ENCODE measurements at places on chromosomes 11 and 22.

DNA sequence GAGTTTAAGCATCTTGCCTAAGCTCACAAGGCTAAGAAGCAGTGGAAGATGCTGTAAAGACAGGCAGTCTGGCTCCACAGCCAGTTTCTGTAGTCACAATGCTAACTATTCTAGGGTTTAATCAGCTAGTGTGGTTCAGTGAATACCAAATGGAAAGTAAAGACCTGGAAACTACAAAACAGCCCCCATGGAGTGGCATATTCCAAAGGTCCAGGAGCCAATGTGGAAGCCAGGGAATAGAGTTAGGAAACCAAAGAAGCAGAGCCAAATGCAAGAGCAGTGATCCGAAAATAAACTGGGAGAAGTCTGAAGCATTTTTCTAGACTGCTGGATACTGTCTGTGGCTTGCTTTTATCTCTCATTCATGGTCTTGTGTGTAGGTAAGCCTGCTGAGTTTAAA is 731.2 kb upstream of the ANO5 start:
- DNase-seq, result no peak

DNA sequence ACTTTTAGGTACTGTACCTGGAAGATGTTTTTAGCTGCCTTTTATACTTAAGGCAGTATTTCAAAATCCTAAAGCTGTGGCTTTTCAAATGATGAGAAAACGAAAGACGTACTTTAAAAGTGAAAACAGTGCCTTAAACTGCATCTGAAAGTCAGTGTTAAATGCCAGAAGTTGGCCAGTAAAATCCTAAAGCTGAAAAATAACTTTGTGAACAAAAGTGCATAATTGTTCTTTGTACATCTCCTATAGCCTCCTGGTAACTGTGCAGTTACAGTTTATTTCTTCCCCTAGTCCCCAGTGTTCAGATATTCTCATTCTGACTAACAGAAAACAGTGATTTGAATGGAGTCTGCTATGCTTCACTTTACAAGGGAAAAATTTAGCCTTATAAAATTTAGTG is 6.8 kb downstream of the EED start:
- DNase-seq, result no peak

DNA sequence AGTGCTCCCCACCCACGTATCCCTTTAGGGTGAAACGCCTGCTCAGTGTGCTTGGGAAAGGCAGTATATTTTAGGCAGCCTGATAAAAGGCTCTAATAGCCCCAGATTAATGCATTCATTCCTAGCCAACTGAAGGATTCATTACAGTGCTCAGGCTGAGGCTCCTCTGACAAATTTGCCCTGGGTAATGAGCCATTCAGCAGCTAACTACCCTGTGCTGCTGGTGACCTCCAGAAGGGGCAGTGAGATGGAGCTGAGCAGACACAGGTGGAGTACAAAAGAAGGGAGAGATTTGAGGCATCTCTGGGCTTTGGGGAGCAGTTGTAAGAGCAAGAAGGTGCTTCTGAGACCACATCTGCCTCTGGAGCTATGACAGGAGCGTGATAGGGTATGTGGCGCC is 817.0 kb downstream of the NTM start:
- DNase-seq, result no peak

GRCh38 chr22:38957046-38957770 is at the start of gene APOBEC3A:
Gene APOBEC3A (plus strand): TSS chr22:38957609. CDS start chr22:38957692, 83 bp downstream.
- no peak for DNase-seq

GRCh38 chr11:63516109-63516508 is 10.2 kb downstream of the LGALS12 start:
- no peak for DNase-seq

DNA sequence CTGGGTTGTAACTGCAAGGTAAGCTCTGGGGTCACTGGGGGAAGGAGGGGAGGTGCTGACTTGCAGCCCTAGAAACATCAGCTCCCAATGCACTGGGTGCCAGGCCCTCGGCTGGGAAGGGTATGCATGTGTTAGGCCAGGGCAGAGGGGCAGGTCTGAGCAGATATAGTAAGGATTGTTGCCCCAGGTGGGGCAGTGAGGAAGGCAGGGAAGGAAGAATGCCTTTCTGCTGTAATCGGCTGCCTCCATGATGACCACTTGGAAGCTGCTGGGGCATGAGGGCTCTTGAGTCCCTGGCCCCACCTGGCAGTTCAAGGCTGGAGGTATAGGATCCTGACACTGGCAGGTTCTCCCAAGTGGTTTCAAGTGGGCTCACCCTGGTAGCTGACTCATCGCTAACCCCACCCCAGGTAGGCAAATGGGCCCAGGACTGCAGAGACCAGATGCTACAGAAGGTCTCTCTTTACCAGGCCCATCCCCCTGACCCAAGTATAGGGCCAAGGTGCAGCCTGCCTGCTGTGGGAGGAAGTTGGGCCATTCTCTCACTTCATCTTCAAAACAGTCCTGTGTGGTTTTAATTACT is 56.7 kb downstream of the TIMP3 start:
- DNase-seq, result no peak

GRCh38 chr11:108921211-108921610 is 256.3 kb downstream of the DDX10 start:
- no peak for DNase-seq

GRCh38 chr11:68028802-68029545 is 1.5 kb upstream of the NDUFS8 start:
- DNase-seq, result no peak

DNA sequence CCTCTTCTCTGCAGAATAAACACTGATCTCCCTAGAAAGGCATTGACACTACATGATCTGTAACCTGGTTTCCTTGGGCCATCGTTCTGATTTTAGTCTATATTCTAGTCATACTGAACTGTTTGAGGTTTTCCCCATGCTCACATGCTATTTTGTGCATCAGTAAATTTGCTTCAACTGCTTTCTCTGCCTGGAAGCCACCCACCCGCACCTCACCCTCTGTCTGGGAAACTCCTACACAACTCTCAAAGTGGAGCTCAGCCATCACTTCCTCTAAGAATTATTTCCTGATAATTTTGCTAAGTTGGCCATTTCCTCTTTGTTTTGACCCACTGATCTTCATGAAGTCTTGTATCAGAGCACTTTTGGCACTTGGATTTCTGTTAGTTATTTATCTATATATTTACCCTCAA is 36.1 kb downstream of the MMP20 start:
- no peak for DNase-seq

- no peak for DNase-seq
These were observed 9.2 kb upstream of the APOL5 start for GRCh38 chr22:35708453-35708852.

DNA sequence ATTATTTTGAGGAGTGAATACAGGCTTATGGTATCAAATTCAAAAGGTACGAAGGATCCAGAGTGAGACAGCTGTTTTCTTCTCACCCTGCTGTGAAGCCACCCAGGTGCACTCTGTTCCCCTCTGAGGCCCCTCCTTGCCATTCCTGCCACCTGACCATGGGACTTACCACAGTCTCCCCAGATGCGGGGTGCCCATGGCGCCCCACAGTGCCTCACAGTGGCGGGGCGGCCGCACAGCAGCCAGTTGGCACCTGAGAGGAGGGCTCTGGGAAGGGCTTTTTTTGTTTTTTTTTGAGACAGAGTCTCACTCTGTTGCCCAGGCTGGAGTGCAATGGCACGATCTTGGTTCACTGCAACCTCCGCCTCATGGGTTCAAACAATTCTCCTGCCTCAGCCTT is 151.7 kb downstream of the CEP164 start:
- no peak for DNase-seq

DNA sequence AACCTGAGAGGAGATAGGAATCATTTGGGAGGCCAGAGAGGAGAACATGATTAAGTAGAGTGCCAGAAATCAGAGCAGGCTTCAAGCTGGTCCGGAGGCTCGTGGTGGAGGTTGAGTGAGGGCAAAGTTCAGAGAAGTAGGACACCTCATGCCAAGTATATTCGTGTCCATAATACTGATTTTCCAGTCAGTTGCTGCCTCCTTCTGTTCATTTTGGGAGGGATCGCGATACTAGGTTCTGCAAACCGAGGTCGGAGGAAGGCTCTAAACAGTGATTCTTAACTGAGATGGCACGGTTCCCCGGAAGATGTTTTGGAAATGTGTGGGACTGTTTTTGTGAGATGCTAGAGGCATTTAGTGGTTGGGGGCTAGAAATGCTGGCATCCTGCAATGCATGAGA is 13.6 kb upstream of the CD3E start:
- no peak for DNase-seq

- no peak for DNase-seq
These were observed 132.5 kb downstream of the HIPK3 start for GRCh38 chr11:33389635-33390034.

- no peak for DNase-seq
These were observed 42.8 kb downstream of the SLCO2B1 start for GRCh38 chr11:75193711-75194110.

GRCh38 chr11:113603277-113604059 is 102.6 kb downstream of the TMPRSS5 start:
- DNase-seq, result no peak

DNA sequence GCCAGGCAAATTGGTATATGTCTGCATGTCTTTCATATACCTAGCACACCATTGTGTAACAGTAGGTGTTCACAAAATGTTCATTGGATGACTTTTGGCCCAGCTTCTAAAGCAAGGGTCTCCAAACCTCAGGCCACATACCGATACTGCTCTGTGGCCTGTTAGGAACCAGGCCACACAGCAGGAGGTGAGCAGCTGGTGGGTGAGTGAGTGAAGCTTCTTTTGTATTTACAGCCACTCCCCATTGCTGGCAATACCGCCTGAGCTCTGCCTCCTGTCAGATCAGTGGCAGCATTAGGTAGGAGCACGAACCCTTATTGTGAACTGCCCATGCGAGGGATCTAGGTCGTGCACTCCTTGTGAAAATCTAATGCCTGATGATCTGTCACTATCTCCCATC is 836.6 kb downstream of the NTM start:
- no peak for DNase-seq

DNA sequence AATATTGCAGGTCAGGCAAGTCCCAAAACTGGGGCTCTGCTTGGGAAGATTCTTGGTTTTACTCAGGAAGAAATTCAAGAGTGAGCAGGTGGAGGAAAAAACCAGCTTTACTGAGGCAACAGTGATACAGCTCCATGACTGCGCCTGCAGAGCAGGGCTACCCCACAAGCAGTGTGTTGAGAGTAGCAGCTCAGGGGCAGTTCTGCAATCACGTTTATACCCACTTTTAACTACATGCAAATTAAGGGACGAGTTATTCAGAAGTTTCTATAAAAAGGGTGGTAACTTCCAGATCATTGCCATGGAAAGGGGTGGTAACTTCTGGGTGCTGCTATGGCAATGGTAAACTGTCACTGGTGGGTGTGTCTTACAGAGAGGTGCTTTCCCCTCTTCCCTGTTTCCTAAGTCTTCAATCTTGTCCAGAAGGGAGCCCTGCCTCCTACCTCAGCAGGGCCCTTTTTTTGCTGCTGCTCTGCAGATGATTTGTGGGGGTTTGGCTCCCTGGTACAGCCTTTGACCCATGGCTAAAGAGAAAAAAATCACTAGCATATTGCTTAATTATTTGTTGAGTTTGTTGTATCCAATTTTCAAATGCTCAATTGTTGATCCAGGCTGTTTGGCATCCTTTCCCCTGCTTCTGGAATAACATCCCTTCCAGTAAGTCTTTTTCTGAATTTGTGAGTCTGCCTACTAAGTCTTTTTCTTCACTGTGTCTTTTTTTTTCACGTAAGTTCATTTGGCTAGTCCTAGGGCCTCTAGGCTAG is 30.0 kb upstream of the ME3 start:
- DNase-seq, result no peak

- DNase-seq, result no peak
These were observed 453 bp downstream of the GAS2 start for GRCh38 chr11:22666688-22667439.

- no peak for DNase-seq
These were observed 751.2 kb downstream of the JRKL start for GRCh38 chr11:97140885-97141494.

DNA sequence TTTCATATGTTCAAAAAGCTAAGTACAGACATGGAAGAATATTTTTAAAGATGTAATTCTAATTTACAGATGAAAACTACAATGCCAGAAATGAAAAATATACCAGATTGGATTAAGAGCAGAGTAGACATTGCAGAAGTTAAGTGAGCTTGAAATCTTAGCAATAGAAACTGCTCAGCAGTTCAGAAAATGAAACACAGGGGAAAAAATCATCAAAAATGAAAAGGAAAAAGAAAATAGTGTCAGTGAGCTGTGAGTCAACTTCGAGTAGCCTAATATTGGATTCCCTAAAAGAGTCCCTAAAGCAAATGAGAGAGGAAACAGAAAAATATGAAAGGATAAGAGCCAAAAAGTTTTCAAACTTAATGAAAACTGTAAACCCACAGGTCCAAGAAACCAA is 25.8 kb upstream of the IL10RA start:
- DNase-seq, result no peak

DNA sequence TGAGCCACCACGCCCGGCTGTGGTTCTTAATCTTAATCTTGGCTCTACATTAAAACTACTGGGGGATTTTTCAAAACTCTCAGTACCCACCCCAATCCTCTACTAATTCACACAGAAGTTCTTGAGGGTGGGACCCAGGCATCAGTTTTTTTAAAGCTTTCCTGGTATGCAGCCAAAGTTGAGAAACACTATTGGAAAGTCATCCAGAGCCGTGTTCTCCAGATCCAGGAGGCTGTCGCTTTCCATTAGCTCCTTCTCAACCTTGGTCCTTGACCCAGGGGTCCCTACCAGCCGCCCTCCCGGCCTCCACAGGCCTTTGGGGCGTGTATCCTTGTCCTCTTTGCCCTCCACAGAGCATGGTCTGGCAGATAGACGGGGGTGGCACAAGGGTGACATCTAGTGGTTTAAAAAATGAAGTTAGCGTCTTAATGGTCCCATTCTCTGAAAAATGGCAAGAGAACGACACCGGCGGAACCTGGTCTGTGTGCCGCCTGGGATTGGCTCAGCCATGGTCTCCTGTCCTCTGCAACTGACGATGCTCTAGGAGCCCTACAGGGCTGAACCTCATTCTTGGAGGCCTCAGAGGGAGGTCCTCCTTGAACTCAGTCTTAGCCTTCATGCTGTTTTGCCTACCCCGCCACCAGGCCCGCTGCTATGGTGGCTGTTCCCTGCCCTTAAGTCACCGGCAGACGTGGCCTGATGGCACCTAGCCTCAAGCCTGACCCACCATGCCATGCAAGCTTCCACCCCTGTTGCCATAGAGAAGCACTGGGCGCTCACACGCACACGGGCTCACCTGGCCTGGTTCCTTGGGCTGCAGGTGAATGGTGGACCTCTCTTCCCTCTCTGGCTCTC is 152.0 kb upstream of the SYN3 start:
- no peak for DNase-seq

GRCh38 chr11:14317659-14318325 is 41.2 kb downstream of the RRAS2 start:
- DNase-seq, result no peak

DNA sequence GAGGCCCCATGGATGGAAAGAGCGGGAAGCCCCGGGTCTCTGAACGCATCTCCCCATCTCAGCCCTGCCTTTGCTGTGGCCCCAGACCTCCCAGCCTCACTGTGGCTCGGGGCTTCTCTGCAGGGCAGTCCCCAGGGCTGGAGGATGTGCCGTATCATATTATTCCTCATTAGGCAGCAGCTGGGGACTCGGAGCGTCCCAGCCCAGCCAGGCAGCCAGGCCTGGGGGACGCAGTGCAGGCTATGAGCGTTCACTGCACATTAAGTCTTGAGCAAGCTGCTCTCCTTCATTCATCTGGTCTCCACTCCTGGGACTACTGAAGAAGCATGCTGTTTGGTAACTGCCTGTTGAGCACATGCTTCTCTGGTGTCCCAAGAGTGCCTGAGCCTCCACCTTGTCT is 226.8 kb upstream of the TBCEL start:
- no peak for DNase-seq

GRCh38 chr11:118171269-118172062 is 5.0 kb downstream of the SCN2B start:
- DNase-seq, result peak; percentile 35

GRCh38 chr11:38543311-38543710 is 1945.3 kb upstream of the RAG2 start:
- DNase-seq, result no peak

- no peak for DNase-seq
These were observed 106.1 kb downstream of the CTTN start for GRCh38 chr11:70504246-70505020.

Data from stimulated activated CD4-positive, alpha-beta T cell treated with anti-CD3 and anti-CD28 coated beads, Interleukin-15, amount 100 ng/mL, for 1 hour (primary cell).